Neural crest cell (in vitro differentiated cells): ENCODE measurements at places on chromosomes 7 and 10.

GRCh38 chr7:146375170-146375569 lies 258.6 kb downstream of the CNTNAP2 start:
- H3K27ac ChIP-seq = no peak overlapping the region
- DNase-seq = no peak
- no peaks in the 10 kb centered on the region for H3K4me1 ChIP-seq
- H3K36me3 ChIP-seq = no peaks in the 10 kb centered on the region
- H3K4me3 ChIP-seq = no peak overlapping the region
- H3K27me3 ChIP-seq = no peaks in the 10 kb centered on the region

GRCh38 chr10:83921984-83922860 lies 217.1 kb upstream of the GHITM start:
- H3K4me1 ChIP-seq = peaks cover 11% of the 10 kb centered on the region
- no peak overlapping the region for H3K27ac ChIP-seq
- DNase-seq = no peak
- no peaks in the 10 kb centered on the region for H3K36me3 ChIP-seq
- H3K4me3 ChIP-seq = no peak overlapping the region

- no peaks in the 10 kb centered on the region for H3K36me3 ChIP-seq
- H3K27me3 ChIP-seq = no peaks in the 10 kb centered on the region
- H3K4me1 ChIP-seq = peaks cover 2% of the 10 kb centered on the region
- no peak overlapping the region for H3K27ac ChIP-seq
- no peak overlapping the region for H3K4me3 ChIP-seq
Observed at GRCh38 chr7:1511444-1512422, 7.5 kb upstream of the INTS1 start.

- H3K27ac ChIP-seq = no peak overlapping the region
- peaks cover 12% of the 10 kb centered on the region for H3K4me1 ChIP-seq
- H3K4me3 ChIP-seq = no peak overlapping the region
- no peaks in the 10 kb centered on the region for H3K36me3 ChIP-seq
- no peaks in the 10 kb centered on the region for H3K27me3 ChIP-seq
Observed at GRCh38 chr10:5565671-5566581, 41.2 kb downstream of the CALML3 start.

DNA sequence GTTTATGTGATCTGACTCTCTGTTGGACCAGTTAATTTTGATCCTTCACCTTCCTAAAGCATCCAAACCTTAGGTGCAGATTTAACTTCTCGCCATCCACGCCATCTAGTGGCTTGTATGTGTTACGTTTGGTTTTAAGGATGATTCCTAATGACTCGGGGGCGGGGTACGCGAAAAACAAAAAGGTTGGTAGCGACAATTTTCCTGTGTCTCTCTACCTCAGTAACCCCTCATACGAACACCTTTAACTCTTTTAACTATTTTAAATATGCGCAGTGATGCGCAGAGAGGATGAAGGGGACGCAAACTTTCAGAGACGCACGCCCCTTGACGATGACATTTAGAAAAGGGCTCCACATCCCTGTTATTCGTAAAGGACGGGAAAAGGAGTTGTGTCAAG lies 714 bp upstream of the KCND2 start:
- H3K4me3 ChIP-seq = peak overlapping the region; percentile 83
- H3K4me1 ChIP-seq = peaks cover 14% of the 10 kb centered on the region
- H3K27ac ChIP-seq = peak overlapping the region; percentile 91
- DNase-seq = no peak

GRCh38 chr7:84336303-84336702 lies 141.7 kb upstream of the SEMA3A start:
- no peak overlapping the region for H3K4me3 ChIP-seq
- no peaks in the 10 kb centered on the region for H3K27me3 ChIP-seq
- H3K27ac ChIP-seq = no peak overlapping the region
- no peak for DNase-seq
- peaks cover 10% of the 10 kb centered on the region for H3K4me1 ChIP-seq
- no peaks in the 10 kb centered on the region for H3K36me3 ChIP-seq

GRCh38 chr10:34399013-34399412 lies 416.1 kb downstream of the PARD3 start:
- DNase-seq = no peak
- peaks cover 9% of the 10 kb centered on the region for H3K36me3 ChIP-seq
- no peaks in the 10 kb centered on the region for H3K27me3 ChIP-seq
- no peak overlapping the region for H3K4me3 ChIP-seq
- no peak overlapping the region for H3K27ac ChIP-seq

GRCh38 chr10:80196270-80196949 lies 8.9 kb downstream of the ANXA11 start:
- H3K27ac ChIP-seq = no peak overlapping the region
- no peak overlapping the region for H3K4me3 ChIP-seq

- no peak for DNase-seq
- no peaks in the 10 kb centered on the region for H3K36me3 ChIP-seq
- no peak overlapping the region for H3K27ac ChIP-seq
- peaks cover 13% of the 10 kb centered on the region for H3K4me1 ChIP-seq
- H3K4me3 ChIP-seq = no peak overlapping the region
- H3K27me3 ChIP-seq = no peaks in the 10 kb centered on the region
Observed at GRCh38 chr7:85130702-85131101, 56.2 kb downstream of the SEMA3D start.

- H3K4me1 ChIP-seq = peaks cover 7% of the 10 kb centered on the region
- peak; percentile 17 for DNase-seq
- no peak overlapping the region for H3K4me3 ChIP-seq
- H3K27me3 ChIP-seq = no peaks in the 10 kb centered on the region
- H3K36me3 ChIP-seq = no peaks in the 10 kb centered on the region
Observed at GRCh38 chr7:131196803-131197202, 130.9 kb upstream of the MKLN1 start.

DNA sequence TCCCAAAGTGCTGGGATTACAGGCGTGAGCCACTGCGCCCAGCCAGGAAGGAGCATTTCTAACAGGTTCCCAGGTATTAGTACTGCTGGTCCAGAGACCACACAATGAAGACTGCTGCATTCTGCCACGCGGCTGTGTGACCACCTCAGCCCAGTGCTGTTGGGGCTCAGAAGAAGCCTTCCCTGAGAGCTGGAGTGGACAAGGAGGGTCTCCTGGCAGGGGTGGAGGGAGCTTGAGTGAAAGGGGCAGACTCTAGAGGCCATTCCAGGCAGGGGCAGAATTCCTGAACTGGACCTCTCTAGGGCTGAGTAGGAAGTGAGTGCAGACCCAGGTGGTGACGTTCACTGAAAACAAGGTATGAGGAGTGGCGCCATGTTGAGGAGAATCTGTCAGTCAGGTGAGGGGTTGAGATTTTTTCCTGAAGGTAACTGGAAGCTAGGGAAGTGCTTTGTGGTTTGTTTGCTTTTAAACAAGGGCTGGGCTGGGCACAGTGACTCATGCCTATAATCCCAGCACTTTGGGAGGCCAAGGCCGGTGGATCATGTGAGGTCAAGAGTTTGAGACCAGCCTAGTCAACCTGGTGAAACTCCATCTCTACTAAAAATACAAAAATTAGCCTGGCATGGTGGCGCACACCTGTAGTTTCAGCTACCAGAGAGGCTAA lies 67.6 kb downstream of the TACC2 start:
- no peaks in the 10 kb centered on the region for H3K27me3 ChIP-seq
- peaks cover 5% of the 10 kb centered on the region for H3K36me3 ChIP-seq
- H3K27ac ChIP-seq = no peak overlapping the region
- H3K4me3 ChIP-seq = no peak overlapping the region
- peaks cover 21% of the 10 kb centered on the region for H3K4me1 ChIP-seq

- no peaks in the 10 kb centered on the region for H3K4me1 ChIP-seq
- H3K4me3 ChIP-seq = no peak overlapping the region
- no peaks in the 10 kb centered on the region for H3K36me3 ChIP-seq
- no peak for DNase-seq
Observed at GRCh38 chr10:3820255-3820654, 35.2 kb upstream of the KLF6 start.

GRCh38 chr10:124546957-124547646 lies 85.5 kb downstream of the LHPP start:
- H3K27ac ChIP-seq = no peak overlapping the region
- H3K36me3 ChIP-seq = no peaks in the 10 kb centered on the region
- peaks cover 16% of the 10 kb centered on the region for H3K4me1 ChIP-seq
- H3K27me3 ChIP-seq = no peaks in the 10 kb centered on the region
- H3K4me3 ChIP-seq = no peak overlapping the region
- no peak for DNase-seq

DNA sequence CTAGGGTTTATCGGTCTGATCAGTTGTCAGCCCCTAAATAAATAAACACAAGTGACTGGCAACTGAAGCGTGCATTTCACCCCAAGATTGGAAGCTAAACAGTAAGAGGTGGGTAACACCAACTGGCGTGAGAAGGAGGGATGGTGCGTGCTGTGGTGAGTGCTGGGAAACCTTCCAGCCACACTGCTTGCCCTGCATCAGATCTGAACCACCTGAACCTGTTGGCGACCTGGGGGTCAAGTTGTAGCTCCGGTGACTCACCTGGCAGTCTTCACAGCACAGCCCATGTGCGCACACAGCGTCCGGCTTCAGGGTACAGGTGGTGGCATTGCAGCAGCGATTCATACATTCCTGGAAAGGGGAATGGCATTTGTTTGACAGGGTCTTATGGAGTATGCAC lies 170.1 kb downstream of the FANK1 start:
- H3K27ac ChIP-seq = no peak overlapping the region
- no peak overlapping the region for H3K4me3 ChIP-seq
- peaks cover 17% of the 10 kb centered on the region for H3K36me3 ChIP-seq
- H3K27me3 ChIP-seq = no peaks in the 10 kb centered on the region

GRCh38 chr10:113496111-113497109 lies 56.4 kb upstream of the HABP2 start:
- peaks cover 21% of the 10 kb centered on the region for H3K4me1 ChIP-seq
- no peaks in the 10 kb centered on the region for H3K36me3 ChIP-seq
- no peak for DNase-seq
- peaks cover 12% of the 10 kb centered on the region for H3K27me3 ChIP-seq
- H3K4me3 ChIP-seq = no peak overlapping the region

DNA sequence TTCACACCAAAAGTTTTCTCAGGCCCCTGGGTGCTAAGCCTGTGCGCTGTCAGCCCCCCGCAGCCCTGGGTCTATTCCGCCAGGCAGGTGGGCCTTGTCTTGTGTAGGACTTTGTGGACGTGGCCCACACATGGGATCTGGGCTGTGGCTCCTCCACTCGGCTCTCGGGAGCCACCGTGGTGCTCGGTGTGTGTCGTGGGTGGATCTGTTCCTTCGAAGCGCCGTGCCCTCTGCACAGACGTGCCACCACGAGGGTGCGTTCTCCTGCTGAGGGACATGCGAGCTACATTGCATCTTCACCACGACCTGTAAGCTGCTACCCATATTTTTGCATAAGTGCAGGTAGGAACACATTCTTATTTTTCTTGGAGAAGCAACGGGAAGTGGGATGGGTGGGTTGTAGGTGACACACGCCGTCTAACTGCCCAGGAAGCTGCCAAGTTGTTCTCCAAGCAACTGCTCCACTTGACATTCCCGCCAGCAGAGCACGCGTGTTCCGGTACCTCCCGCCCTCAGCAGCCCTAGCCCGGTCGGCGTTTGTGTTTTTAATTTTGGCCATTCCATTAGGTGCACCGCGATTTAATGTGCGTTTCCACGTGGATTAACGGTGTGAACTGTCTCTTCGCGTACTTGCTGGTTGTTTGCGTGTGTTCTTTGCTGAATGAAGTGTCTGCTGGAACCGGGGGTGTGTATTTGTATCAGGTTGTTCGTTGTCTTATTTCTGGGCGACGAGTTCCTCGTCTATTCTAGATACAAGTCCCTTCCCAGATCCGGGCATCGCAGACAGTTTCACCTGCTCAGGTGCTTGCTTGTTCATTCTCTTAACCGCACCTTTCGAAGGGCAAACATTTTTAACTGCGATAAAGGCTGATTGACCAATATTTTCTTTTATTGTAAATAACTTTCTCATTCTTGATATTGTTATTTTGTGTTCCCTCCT lies 47.4 kb upstream of the CFAP46 start:
- peaks cover 6% of the 10 kb centered on the region for H3K4me1 ChIP-seq
- DNase-seq = no peak
- H3K27me3 ChIP-seq = no peaks in the 10 kb centered on the region
- no peak overlapping the region for H3K4me3 ChIP-seq
- H3K27ac ChIP-seq = no peak overlapping the region

GRCh38 chr10:971150-971542 lies 17.1 kb upstream of the GTPBP4 start:
- no peak overlapping the region for H3K4me3 ChIP-seq
- peaks cover under 1% of the 10 kb centered on the region for H3K36me3 ChIP-seq
- peaks cover 2% of the 10 kb centered on the region for H3K27me3 ChIP-seq
- no peak for DNase-seq

DNA sequence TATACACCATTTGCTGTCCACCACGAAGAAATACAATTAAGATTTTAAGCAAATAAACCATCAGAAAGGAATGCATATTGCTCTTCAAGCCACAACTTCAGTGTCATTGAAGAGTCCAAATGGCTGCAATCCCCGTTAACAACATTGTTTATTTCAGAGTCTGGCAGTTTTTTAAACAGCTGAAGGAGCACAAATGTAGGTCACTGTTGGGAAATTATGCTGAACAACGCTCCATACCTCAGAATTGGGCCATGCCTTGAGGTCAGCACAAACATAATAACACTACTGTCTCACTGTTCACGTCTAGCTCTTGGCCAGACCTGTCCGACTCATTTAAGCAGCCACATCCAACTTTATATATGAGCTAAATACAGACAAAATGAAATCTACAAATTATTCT lies 453.9 kb upstream of the GHITM start:
- no peak overlapping the region for H3K4me3 ChIP-seq
- no peak for DNase-seq

DNA sequence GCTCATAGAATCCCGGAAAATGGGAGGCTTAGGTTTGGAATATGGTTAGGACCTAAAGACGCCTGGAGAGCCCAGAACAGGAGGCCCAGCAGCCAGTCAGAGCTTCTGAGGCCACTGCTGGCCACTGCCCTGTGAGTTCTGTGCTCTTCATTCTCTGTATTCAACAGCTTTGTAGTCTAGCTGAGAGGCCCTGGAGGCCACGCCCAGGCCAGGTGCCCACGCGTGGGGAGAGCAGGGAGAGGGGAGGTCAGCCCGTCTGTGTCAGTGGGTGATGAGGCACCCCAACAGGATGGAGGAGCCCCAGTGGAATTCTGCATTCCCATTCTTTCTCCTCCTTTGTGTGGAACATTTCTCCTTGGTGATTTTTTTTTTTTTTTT lies 29.1 kb downstream of the IL15RA start:
- peaks cover 5% of the 10 kb centered on the region for H3K4me1 ChIP-seq
- no peak for DNase-seq

DNA sequence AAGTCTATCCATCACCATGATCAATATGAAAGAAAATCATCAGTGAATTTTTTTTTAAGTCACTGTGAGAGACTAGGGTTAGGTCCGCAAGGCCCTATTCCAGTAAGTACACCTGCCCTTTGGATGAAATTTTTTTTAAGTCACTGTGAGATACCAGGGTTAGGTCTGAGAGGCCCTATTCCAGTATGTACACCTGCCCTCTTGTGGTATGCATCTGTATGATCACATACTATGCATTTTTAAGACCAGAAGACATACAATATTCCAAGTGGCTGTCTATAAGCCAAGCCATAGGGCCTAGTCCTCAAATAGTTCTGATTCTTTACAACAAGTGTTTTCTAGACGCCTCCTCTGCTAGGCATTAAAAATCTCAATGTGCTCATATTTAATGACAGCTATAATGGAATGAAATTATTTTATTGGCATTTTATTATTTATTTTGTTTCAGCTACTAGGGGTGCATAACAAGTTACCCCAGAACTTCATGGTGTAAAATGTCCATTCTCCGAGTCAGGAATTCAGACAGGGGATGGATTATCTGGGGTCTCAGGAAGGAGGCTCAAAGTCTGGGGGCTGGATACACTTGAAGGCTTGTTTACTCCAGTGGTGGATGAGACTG lies 53.1 kb downstream of the TEX36 start:
- H3K4me3 ChIP-seq = no peak overlapping the region

GRCh38 chr10:125120053-125120710 lies 40.2 kb downstream of the CTBP2 start:
- H3K27ac ChIP-seq = peak overlapping the region; percentile 86
- H3K36me3 ChIP-seq = peaks cover 2% of the 10 kb centered on the region
- H3K4me3 ChIP-seq = no peak overlapping the region
